ENCODE measurements at places on chromosomes 2 and 18. TPM values are rescaled to one million over a fixed set of nuclear protein-coding genes. Genes with fewer than 3 reads are reported as not detected.

GRCh38 chr2:217836901-217837491 is 165.8 kb downstream of the TNS1 start:
- DNase-seq = no peak

DNA sequence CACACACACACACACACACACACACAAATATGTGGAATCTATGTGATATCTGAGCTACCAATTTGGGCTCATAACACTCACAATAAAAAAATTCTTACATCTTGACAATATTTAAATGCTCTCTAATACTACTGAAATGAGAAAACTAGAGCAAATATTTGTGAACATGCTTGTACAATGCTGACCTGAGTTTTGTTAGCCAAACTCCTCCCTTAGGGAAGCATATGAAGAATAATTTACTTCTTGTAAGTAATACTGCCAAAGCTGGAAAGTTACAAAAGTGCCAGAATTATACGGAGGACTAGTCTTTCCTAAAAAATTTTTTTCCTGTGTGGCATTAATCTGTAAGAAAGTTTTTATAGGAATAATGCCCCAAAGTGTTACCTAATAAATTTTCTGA is 18.5 kb downstream of the MBD2 start:
- DNase-seq = no peak

DNA sequence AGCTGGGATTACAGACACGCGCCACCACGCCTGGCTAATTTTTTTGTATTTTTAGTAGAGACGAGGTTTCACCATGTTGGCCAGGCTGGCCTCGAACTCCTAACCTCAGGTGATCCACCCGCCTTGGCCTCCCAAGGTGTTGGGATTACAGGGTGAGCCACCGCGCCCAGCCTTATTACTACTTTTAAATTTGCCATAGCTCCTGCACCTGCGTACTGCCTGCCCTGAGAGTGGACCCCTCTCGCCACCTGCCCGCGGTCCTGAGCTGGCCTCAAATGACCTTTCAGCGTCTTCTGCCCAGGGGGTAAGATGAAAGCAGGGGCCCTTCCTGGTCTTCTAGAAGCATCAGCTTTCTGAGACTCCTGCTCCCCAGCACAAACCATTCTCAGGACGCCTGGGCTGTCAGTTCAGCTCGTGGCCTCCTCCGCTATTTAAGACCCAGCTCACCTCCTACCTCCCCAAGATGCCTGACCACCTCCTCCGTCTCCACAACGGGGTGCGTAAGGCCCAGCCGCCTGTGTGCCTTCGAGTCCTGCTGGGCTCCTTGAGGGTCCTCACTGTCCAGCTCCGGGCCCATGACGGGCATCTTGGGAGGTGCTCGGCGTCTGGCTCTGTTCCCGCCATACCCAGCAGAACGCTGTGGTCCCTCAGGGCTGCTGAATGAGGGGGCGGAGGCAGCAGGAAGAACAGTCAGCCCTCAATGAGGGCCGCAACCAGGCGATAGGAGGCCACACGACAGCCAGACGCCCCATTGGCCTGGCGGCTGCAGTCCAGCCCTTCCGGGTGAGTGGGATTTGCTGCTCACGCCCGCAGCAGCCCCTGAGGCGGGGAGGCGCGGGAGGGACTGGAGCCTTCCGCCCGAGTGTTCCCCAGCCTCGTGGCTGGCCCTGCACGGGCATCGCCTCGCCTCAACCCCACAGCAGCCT is 266.6 kb downstream of the TFCP2L1 start:
- no peak for DNase-seq

Gene TRIP12
- 240 TPM for total RNA-seq

DNA sequence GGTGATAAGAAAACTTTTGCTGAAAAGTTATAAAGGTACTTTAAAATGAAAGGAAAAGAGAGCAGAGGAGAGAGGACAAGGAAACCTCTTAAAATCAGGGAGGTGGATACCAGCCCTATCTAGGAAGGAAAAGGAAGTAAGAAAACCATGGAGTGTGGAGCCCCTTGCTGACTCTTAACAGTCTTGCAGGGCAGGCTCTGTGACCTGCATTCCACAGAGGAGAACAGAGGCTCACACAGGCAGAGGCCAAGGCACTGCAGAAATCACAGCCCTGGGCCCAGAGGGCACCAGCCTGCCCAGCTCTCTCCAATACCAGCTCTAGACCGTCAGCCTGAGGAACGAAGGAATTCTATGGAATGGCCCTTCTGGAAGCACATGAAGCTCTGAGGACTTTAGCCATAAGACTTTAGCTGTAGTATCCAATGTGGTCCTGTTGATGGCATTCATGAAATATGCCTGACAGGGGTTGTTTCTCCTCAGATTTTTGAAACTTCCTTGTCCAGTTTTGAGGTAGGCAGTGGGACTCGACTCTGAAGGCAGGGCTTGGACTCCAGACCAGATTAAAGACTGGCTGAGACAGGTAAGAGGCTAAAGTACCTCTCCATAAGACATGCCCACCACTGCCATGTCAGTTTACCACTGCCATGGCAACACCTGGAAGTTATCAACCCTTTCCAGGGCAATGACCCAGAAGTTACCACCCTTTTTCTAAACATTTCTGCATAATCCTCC is 216.3 kb downstream of the ANAPC1 start:
- DNase-seq = peak; percentile 65
